Suppressor macrophage (primary cell): ENCODE measurements at places on chromosomes 1 and 21.

GRCh38 chr21:38306433-38307141, 49.8 kb downstream of the KCNJ15 start:
- DNase-seq, result peak; percentile 41

GRCh38 chr1:69497441-69498221, 70.1 kb upstream of the LRRC7 start:
- no peak for DNase-seq

DNA sequence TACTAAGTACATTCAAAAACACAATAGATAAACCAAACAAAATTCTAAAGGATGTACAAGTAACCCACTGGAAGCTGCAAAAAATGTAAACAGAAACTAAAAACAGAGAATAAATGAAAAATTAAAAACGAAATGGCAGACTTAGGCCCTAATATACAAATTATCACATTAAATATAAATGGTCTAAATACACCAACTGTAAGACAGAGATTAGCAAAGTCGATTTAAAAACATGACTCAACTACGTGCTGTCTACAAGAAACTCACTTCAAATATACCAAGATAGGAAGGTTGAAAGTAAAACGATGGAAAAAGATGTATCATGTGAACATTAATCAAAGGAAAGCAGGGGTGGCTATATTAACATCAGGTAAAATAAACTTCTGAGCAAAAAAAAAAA, 23.1 kb downstream of the SLC19A1 start:
- no peak for DNase-seq

- peak; percentile 61 for DNase-seq
These were observed 23.4 kb upstream of the RNF187 start for GRCh38 chr1:228463559-228464455.

GRCh38 chr1:26544126-26544525, 14.6 kb downstream of the RPS6KA1 start:
- no peak for DNase-seq

DNA sequence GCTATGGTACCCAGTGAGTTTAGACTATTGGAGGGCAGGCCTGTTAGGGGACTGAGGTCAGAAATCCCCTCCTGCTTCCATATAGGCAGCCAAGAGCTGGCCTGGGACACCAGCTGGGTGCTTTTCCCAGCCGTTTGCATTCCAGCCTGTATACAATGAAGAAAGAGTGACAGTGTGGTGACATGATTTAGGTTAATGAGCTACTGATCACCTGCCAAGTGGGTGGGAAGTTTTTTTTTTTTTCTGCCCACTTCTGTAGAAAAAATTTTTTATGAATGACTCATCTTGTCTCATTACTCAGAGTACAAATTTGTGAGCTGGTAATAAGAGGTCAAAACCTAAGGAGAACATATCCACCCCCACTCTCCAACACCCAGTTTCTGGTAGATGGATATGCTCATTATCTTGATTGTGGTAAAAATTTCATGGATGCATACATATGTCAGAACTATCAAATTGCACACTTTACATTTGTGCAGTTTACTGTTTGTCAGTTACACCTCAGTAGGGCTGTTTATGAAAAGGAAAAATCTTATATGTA, 16.4 kb upstream of the CGN start:
- peak; percentile 49 for DNase-seq

- no peak for DNase-seq
These were observed 181.5 kb upstream of the HMGB4 start for GRCh38 chr1:33682371-33682770.

GRCh38 chr21:28402616-28402989, 590.1 kb downstream of the LTN1 start:
- DNase-seq, result no peak

GRCh38 chr1:68904477-68904876, 407.6 kb upstream of the DEPDC1 start:
- DNase-seq, result no peak

DNA sequence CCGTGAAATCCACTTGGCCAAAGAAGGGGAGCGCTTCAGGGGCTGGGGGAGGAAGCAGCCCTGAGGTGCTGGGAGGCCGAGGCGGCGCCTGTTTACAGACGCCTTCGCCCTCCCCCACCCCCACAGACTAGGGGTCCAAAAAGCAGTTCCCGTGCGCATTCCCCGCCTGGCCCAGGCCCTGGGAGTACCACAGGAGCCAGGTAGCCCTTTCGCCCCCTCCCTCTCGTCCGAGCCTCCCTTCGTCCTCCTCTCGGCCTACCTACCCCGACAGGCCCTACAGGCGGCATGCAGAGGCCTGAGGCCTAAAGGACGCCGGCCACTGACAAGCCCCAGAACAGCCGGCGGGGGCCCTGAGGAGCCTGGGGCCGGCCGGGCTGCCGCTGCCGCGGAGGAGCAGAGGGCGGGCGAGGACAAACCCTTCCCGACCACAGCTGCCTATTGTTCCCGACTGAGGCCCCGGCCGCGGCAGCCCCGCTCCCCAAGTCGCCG, 522 bp downstream of the RC3H1 start:
- peak; percentile 25 for DNase-seq

DNA sequence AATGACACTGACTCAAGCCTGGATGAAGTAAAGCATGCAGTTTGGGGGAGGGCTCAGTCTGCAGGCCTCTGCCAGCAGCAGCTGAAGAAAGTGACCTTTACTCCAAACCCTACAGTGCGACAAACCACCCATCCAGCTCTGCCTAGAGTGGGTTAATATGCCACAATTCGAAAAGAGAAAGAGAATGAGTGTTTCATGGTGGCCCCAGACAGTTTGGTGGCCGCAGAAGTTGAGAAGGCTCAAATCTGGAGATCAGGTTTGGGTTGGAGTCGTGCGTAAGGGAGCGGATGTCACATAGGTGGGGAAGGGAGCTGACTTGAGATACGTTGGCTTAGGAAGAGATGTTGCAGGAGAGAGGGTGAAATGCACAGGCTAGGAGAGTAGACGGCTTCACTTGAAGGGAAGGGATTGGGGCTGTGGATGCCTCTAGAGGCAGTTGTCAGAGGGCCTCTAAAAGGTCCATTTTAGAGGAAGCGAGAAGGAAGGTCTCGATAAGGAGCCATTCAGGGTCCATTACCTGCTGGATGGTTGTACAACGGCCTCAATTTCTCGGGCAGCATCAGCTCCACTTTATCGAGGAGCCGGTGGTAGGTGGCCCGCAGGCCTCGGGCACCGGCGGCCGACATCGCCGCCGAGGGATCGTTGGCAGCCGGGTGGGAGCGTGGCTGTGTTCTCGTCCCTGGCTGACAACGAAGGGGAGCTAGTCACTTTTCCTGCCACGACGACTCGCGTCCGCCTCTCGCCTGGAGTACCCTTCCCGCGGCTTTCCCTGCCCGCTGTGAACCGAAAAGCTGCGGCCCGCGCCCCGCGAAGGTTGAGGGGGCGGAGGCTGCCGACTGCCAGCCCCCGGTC, 1.0 kb upstream of the DCAF6 start:
- peak; percentile 61 for DNase-seq

DNA sequence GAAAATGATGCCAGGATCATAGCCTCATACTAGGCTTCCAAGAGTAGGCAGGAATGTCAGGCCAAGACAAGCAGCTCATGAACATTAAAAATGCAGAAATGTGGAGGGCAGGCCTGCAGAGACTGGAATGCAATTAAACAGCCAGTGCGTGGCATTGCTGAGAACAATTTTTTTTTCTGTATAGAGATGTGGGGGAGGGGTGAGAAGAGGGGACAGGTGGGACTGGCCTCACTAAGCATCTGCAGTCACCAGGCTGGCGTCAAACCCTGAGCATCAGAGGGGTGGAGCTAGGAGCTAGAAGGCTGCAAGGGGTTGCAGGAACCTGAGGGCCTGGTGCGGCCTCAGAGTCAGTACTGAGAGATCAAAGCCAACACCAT, 114.1 kb downstream of the TNR start:
- DNase-seq, result no peak

- DNase-seq, result no peak
These were observed 12.3 kb downstream of the TAL1 start for GRCh38 chr1:47219590-47220220.

DNA sequence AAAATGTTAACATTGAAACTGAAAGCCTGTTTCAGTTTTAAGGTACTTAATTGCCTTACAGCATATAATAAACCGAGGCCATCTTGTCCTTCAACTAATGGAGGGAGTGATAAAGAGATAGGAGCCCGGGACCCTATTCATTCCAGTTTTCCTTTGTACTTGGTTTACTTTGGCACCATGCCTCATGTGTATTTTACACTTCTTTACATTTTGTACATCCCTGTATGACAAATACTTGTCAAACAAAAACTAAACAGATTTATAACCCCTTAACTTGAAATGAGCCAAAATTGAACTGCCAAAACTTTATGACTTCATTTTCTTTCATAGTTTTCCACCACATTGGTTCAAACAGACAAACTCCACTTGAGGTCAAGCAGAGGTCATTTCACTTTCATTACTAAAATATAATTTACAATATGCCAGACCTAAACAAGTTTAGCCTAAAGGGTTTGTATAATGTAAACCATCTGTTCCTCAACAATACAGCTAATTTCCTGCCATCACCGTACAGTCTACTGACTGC, 30.9 kb upstream of the UBE2U start:
- no peak for DNase-seq

DNA sequence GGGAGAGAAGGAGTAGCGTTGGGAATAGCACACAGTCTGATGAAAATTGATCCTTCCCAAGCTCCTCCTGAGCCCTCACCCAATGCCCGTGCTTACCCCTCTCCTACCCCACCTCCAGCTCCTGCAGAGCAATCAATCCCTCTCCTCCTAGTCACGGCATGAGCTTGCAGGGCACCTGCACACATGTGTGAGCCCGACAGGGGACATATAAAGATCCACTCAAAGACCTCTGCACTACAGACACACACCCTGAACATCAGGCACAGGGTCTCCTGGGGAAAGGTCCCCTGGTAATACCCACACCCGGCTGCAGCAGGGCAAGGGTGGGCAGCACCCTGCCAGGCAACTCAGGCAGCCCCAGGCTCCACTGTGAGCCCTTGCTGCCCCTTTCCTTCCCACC, 426 bp downstream of the VSIG8 start:
- DNase-seq, result no peak

GRCh38 chr1:241605146-241605805, 34.9 kb downstream of the CHML start:
- no peak for DNase-seq

DNA sequence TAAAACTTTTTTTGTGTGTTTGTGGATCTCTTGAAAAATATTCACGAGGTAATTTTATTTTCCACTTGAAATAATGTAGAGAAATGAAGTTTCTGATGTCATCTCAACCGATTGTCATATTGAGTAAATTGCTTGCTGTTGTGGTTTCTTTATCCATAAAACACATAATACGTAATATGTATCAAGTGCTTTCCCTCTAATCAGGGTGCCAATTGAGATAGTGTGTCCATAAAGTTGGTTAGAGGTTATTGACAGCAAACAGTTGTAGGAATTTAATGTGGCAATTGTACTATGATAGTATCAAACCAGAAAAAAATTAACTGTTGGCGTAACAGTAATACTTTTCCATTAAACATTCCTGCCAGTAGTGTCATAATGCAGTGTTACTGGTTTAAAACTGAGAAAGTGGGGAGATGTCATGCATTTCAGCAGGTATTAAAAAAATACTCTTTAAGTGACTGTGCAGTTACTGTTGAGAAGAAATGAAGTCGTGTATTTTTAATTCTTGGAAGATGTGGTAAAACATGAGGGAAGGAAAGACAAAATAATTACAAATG, 38.3 kb downstream of the USP25 start:
- DNase-seq, result no peak

DNA sequence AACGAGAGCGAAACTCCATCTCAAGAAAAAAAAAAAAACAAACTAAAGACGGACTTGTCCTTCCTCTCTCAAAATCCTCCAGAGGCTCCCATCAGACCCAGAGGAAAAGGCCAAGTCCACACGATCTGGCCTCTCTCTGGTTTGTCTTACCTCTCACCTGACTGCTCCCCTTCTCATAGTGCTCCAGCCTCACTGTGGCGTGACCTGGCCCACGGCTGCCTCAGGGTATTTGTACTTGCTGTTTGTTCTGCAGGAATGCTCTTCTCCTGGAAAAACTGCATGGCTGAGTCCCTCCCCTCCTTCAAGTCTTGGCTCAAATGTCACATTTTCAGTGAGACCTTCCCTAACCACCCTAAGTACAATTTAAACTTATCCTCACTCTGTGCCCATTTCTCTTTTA, 8.0 kb upstream of the BRWD1 start:
- no peak for DNase-seq

DNA sequence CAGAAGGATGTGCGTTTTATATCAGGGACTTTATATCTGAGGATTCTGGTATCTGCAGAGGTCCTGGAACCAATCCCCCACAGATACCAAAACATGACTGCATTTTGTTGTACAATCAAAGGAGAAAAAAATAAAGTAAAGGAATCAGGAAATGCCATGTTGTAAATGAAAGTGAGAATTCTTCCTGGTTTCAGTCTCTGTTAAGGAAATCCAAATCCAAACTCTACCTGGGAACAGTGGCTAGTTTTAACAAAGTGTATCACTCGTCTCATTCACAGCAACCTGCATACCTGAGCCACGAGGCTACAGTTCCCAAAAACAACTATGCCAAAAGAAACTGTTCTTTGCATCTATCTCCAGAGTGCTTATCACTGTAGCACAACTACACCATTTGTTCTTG, 77.3 kb upstream of the ATF3 start:
- no peak for DNase-seq

DNA sequence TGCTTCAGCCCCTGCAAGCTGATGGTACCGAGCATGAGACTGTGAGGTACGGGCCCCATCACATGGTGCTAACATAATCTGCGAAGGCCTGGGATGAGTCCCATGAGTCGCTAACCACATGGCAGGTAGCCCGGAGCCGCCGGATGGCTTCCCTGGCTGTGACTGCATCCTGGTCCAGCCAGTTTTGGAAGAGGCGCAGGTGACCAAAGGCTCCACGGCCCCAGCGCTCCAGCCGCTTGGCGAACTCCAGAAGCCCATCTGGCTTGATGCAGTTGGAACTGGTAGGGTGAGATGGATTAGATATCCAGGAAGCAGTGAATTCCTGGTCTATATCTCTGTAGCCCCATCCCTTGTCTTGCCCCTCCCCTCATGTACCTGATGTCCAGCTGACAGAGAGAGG, 24.6 kb downstream of the LRRC41 start:
- no peak for DNase-seq

- DNase-seq, result no peak
These were observed 106.3 kb downstream of the EDEM3 start for GRCh38 chr1:184648160-184648855.

- DNase-seq, result no peak
These were observed 5.1 kb upstream of the HP1BP3 start for GRCh38 chr1:20792196-20792595.

- no peak for DNase-seq
These were observed 3.1 kb downstream of the TINAGL1 start for GRCh38 chr1:31579374-31579773.

DNA sequence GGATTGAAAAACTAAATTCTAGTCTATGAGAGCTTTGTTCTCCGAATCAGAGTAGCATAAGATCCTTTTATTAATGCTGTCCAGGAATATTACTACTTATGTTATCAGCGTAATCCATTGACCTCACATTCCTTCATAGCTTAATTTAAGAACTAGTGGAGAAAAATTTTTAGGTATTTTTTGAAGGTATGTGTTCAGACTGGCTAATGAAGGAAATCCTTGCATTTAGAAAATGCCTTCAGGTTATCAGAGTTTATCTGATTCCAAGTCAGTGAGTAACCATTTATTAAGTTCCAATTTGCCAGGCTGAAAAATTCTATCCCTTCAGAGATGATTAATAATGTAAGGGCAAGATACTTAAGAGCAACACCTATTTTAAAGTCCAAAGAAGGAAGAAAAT, 338.2 kb upstream of the B3GALT2 start:
- no peak for DNase-seq
